Heart right ventricle (tissue), 16 donors: ENCODE measurements at places on chromosomes 5 and 9. TPM values are rescaled to one million over a fixed set of nuclear protein-coding genes. Genes with fewer than 3 reads are reported as not detected.

DNA sequence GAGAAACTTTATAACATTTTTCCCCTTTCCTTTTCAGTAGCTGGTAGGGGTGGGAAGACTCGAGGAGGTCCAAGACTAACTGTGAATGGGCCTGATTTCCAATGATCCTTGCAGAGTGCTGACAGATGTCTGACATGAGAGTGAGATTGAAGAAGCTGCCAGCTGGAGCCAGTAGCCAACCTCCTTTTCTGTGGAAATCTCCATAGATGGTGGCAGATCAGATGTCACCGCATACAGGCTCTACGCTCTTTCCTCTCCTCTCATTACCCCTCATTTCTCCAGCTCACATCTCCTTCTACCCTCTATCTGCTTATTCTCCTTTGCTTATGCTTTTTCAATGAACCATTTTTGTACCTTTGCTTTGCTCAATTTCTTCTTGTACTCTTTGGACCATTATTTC is 395.2 kb upstream of the TNC start:
- no peak for DNase-seq

The GALNT10 gene
- 3.1 TPM for polyA plus RNA-seq

DNA sequence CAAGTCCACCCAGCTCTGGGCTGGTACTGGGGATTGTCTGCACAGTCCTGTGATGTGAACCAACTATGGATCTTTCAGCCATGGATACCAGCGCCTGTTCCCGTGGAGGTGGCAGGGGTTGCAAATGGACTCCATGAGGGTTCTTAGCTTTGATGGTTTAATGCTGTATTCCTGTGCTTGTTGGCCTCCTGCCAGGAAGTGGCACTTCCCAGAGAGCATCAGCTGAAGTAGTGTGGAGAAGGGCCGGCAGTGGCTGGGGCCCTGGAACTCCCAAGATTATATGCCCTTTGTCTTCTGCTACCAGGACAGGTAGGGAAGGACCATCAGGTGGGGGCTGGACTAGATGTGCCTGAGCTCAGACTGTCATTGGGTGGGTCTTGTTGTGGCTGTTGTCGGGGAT is 1104.8 kb upstream of the COX7C start:
- DNase-seq, result no peak

The PTAR1 gene
- polyA plus RNA-seq, result 3.9 TPM

GRCh38 chr5:139839232-139839815 is 43.7 kb downstream of the PSD2 start:
- no peak for DNase-seq

The SPATA31A3 gene
- not detected for polyA plus RNA-seq
